Activated B cell treated with CpG ODN at 0.5 μM for 24 hours (primary cell): ENCODE measurements at places on chromosomes 12 and 14. TPM values are rescaled to one million over a fixed set of nuclear protein-coding genes. Genes with fewer than 3 reads are reported as not detected.

DNA sequence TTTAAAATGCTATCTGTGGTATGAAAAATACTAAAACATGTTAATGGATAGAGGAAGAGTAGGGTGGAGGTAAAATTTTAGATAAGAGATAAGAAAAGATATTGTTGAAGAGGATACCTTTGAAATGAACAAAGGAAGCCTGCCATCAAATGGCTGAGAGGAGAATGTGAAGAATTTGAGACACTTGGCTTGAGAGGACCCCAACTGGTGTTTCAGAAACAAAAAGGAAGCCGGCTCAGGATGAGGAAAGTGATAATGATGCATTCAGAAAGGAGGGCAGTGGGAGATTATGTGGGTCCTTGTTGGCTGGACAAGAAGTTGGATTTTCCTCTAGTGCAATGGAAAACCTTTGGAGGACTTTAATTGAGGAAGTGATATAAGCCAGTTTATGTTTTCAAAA lies 264.4 kb downstream of the DUSP6 start:
- no peak for DNase-seq

DNA sequence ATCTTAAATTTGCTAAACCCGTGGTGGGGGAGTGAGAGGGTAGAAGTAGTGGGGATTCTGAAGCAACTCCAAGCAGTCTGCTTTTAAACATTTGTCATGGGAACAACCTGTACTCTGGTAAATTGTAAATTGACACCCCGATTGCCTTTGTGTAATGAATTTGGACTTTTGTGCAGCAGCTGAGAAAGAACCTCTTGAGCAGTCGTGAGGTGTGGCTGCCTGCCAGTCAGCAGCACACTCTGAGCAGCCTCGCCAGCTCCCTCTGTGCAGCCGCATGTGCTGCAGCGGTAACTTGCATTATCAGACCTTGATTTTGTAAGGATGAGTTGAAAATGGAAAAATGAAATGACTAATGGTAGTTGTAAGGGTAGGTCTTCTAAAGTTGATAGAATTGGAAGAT lies 74.3 kb downstream of the SUSD6 start:
- no peak for DNase-seq

GRCh38 chr14:92383805-92384204 lies 60.8 kb downstream of the SLC24A4 start:
- no peak for DNase-seq

DNA sequence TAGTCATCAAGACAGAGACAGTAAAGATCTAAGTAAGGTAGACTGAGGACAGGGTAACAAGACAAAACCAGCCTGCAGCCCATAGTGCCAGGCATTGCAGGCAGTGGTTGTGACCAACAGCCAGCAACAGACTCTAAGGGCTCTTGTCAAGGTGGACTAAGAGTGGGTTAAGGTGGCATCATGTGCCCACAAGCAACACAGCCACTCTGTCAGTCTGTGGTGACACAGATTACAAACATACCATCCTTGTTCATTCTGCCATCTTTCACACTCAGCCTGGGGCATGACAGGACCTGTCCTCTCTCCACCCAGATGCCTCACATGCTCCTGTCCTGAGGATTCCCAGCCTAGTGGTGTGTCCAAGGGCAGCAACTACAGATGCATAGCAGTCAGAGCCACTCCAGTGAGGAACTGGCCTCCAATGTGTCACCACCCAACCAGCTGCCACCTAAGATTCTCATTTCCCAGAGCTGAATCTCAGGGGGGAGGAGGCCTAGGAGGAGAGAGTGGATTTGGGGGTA lies 28.3 kb downstream of the VDR start:
- DNase-seq: no peak

DNA sequence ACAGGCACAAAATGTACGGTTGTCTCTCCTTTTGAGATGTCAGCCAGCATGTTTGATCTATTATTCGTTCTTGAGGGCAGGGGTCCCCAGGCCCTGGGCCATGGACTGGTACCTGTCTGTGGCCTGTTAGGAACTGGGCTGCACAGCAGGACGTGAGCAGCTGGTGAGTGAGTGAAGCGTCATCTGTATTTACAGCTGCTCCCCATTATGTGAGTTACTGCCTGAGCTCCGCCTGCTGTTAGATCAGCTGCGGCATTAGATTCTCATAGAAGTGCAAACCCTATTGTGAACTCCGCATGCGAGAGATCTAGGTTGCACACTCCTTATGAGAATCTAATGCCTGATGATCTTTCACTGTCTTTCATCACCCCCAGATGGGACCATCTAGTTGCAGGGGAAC lies 41.4 kb upstream of the SCN8A start:
- no peak for DNase-seq

GRCh38 chr14:98705871-98706300 lies 566.1 kb downstream of the BCL11B start:
- no peak for DNase-seq

DNA sequence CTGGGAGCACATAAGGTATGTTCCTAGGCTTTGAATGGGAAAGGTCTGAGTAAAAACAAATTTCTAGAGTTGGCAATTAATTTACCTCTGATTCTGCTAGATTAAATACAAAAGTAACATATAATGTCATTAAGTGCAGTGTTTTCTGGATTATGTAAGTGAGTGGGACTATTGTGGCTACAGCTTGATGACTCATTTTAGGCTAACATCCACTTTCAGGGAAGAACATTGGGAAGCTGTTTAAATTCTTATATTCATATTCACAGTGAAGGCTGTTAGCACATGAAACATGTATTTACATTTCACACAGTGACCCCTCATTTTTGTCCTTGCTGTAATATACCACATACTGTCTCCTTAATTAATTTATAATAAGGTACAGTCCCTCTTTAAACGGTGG lies 13.2 kb upstream of the BMAL2 start:
- DNase-seq: no peak

- peak; percentile 46 for DNase-seq
These were observed 732 bp downstream of the ZNF664 start for GRCh38 chr12:123973552-123974341.

GRCh38 chr12:6336889-6337853 lies 4.7 kb downstream of the TNFRSF1A start:
- DNase-seq: no peak

DNA sequence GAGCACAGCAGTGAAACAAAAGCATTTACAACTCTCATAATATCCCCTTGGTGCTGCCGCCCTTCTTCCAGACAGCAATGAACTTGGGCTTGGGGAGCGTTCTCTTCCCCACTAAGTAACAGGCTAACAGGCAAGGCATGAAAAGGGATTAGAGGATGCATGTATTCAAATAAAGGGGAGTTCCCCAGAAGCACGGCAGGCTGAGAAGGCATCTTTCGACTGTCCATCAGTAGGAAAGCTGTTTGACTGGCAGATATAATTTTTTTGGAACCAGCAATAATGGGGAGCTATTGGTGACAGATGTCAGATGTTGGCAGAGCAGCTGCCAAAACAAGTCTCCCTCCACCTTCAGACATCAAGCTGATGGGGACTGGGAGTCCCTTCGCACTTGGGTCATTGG lies 9.2 kb upstream of the TIGAR start:
- no peak for DNase-seq

GRCh38 chr14:65344011-65344410 lies 68.5 kb upstream of the FUT8 start:
- DNase-seq: no peak

DNA sequence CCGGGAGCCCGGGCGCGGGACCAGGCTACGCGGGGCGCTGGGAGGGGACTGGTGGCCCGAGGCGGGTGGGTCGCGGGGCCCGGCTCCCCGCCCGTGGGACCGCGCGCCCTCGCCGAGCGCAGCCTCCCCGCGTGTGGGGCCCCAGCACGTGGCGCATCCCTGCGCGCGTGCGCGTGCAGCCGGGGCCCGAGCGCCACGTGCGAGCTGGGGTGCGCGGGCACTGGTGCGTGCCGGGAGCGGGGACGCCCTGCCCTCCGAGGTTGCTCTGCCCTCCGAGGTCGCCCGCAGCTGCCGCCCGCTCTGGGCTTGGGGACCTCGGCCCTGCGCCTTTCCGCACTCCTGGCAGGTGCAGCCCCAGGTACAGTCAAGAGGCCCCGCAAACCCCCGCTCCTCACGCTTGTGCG lies 365 bp upstream of the CCDC88C start:
- DNase-seq: no peak

DNA sequence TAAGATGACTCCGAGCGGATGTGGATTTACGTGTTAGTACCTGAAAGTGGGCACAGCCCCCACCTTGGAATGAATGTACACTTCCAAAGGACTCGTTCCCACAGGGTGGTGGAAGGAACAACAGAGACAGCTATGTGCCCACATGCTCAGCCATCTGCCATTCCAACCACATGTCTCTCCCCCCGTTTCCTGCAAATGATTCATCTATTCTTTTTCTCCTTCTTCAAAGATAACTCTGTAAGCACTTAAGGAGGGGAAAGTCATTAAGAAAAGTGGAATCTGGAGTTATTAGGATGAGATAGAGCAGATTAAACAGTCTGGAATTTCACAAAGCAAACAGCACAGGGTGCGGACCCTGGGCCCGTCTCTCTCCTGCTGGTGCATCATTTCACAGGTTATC lies 18.5 kb upstream of the DUSP6 start:
- DNase-seq: no peak

CMTM5 gene
- total RNA-seq: not detected in 2 replicates

ABCC9 gene
- not detected in 2 replicates for total RNA-seq

OR4M1 gene
- total RNA-seq: not detected in 2 replicates

LRRK2 gene
- 59.9 and 71.7 TPM in 2 replicates for total RNA-seq

TSPAN19 gene
- not detected in 2 replicates for total RNA-seq

NGDN gene
- total RNA-seq: 60.5 and 67.4 TPM in 2 replicates

ZCCHC8 gene
- 39.8 and 48.0 TPM in 2 replicates for total RNA-seq

MYO1A gene
- 0.39 and 0.71 TPM in 2 replicates for total RNA-seq

CD163L1 gene
- 0.58 and 0.88 TPM in 2 replicates for total RNA-seq

ENO2 gene
- 20.9 and 31.0 TPM in 2 replicates for total RNA-seq

PLEKHH1 gene
- total RNA-seq: 0.20 and 0.61 TPM in 2 replicates
